ENCODE measurements at places on chromosomes 12 and 14.

GRCh38 chr12:460261-461230 lies 807 bp downstream of the B4GALNT3 start:
- no peak overlapping the region for H3K27ac ChIP-seq
- H3K4me1 ChIP-seq, result peaks cover 17% of the 10 kb centered on the region
- no peaks in the 10 kb centered on the region for H3K36me3 ChIP-seq
- no peak overlapping the region for H3K4me3 ChIP-seq
- H3K27me3 ChIP-seq, result peaks cover 16% of the 10 kb centered on the region

DNA sequence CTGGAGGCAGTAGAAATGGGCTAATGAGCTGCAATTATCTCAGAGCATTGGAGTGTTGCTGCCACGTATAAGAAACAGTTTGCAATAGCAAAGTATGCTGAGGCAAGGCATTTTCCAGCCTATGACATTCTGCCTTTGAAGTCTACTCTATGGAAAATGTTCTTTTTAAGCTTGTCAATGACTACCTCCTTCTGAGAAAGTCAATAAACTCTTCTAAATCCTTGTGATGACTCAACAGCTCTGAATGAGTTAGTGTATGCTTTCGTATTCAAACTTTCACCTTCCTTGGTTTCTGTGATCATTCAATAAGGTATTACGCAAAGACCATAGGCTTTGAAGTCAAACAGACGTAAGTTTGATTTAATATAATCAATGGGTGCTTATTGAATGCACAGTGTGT lies 111.2 kb downstream of the CAPZA3 start:
- no peaks in the 10 kb centered on the region for H3K4me1 ChIP-seq
- H3K27me3 ChIP-seq, result no peaks in the 10 kb centered on the region
- H3K4me3 ChIP-seq, result no peak overlapping the region
- no peak for DNase-seq

DNA sequence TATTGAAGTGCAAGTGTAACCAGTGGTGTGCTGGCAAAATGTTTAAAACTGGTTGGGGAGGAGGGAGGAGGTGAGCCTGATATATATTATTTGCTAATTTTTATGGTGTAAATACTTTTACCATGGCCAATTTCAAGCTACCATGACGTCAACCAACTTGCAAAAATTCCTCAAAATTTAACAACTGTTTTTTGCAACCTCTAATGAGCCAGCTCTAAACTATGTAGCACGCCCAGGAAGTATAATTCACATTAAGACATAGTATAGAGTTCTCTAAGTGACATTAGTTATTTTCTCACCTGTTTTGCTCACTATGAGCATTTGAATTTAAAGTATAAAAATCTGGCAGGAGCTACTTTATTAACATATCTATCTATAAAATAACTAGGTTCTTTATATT lies 41.4 kb downstream of the ATL1 start:
- H3K27me3 ChIP-seq, result no peaks in the 10 kb centered on the region
- no peak for DNase-seq
- no peaks in the 10 kb centered on the region for H3K36me3 ChIP-seq
- no peak overlapping the region for H3K4me3 ChIP-seq
- H3K27ac ChIP-seq, result no peak overlapping the region
- H3K4me1 ChIP-seq, result no peaks in the 10 kb centered on the region

DNA sequence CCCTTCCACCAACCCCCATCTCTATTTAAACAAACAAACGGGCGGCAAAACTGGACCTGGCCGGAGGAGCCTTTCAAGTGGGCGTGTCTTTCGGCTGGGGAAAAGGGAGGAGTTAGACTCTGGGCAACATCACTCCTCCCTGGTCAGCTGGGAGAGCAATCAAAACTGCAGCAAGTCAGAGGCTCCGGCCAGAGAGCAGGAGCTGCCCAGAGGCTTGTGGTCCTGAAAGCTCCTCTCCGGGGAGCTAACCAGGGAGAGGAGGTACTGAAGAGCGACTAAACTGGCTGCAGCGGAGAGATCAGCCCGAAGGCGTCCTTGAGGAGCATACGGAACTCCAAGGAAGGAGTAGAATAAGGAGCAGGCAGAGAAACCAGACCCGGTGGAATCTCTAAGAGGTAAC lies at the start of gene NEUROD4:
TSS of gene NEUROD4 (plus strand) at position 191 of the 400 bp plus-strand sequence. CDS start 6,466 bp downstream, outside the sequence.
- H3K27ac ChIP-seq, result no peak within 1 kb of the TSS
- no peaks in the 10 kb centered on the region for H3K36me3 ChIP-seq
- peaks cover 53% of the 10 kb centered on the region for H3K27me3 ChIP-seq
- H3K4me1 ChIP-seq, result no peaks in the 10 kb centered on the region
- no peak within 1 kb of the TSS for H3K4me3 ChIP-seq

GRCh38 chr14:105346200-105346533 lies 31.6 kb downstream of the PACS2 start:
- H3K36me3 ChIP-seq, result no peaks in the 10 kb centered on the region
- H3K27ac ChIP-seq, result no peak overlapping the region
- no peaks in the 10 kb centered on the region for H3K27me3 ChIP-seq
- no peaks in the 10 kb centered on the region for H3K4me1 ChIP-seq
- DNase-seq, result no peak

DNA sequence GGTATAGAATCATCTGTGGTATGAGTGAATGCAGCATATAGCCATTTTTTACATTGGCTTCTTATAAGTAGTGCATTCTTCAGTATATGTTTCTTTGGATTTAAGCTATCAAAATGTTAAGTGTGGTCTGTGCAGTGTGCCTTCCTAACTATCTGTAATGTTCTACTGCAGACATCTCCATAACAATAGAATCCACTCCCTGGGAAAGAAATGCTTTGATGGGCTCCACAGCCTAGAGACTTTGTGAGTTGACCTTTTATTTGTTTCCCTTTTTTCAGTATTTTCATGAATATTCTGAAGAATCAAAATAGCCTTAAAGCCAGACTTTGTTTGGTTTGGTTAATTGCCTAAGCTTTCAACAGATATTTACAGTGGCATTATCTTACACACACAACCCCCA lies 107.2 kb downstream of the ZFC3H1 start:
- H3K27ac ChIP-seq, result no peak overlapping the region
- H3K36me3 ChIP-seq, result no peaks in the 10 kb centered on the region
- H3K27me3 ChIP-seq, result peaks cover 1% of the 10 kb centered on the region
- no peak for DNase-seq
- no peaks in the 10 kb centered on the region for H3K4me1 ChIP-seq

- H3K4me3 ChIP-seq, result no peak overlapping the region
- no peaks in the 10 kb centered on the region for H3K36me3 ChIP-seq
- no peaks in the 10 kb centered on the region for H3K4me1 ChIP-seq
- no peaks in the 10 kb centered on the region for H3K27me3 ChIP-seq
These were observed 108.7 kb downstream of the RTN1 start for GRCh38 chr14:59761851-59762250.

DNA sequence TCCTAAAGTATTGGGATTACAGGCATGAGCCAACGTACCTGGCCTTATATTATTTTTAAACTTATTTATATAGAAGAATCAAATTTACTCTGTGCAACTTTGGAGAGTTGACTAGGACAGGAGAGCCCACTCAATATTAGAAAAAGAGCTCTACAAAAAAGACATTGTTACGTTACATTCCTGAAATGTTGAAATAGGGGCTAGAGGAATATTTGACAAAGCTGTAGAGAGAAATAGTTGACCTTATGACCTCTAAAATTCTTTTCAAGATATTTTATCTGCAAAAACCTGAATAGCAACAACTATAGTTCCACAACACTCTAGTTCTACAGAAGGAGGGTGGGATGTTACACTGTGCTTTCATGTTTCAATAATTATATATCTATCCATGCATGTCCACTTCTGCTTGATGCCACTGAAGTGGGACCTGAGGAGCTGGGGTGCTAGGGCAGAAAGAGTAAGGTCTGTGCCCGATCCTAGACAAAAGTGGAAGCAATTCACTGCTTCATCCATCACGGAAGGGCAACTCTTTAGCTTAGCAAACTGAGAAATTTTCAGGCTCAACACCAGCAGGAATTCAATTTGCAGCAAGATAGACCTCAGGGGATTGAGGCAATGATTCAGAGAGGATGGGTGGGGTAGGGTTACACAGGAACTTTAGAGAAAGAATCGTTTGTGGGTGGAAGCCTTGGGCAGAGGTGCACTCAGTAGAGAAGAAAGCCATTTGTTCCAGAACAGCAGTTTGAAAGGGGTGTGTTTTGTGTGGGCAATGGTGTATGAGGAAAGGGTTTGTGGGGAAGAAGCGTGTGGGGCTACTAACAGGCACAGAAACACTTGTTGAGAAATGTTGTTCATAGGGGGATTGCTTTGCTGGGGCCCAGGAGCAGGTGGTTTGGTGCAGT lies 16.0 kb upstream of the RNASE10 start:
- H3K4me3 ChIP-seq, result peak overlapping the region; percentile 58
- peaks cover 24% of the 10 kb centered on the region for H3K4me1 ChIP-seq
- H3K27ac ChIP-seq, result no peak overlapping the region
- H3K27me3 ChIP-seq, result peaks cover 5% of the 10 kb centered on the region

GRCh38 chr12:74620921-74621320 lies 83.3 kb downstream of the ATXN7L3B start:
- no peaks in the 10 kb centered on the region for H3K4me1 ChIP-seq
- no peak overlapping the region for H3K4me3 ChIP-seq
- DNase-seq, result no peak
- H3K36me3 ChIP-seq, result no peaks in the 10 kb centered on the region
- H3K27ac ChIP-seq, result no peak overlapping the region

DNA sequence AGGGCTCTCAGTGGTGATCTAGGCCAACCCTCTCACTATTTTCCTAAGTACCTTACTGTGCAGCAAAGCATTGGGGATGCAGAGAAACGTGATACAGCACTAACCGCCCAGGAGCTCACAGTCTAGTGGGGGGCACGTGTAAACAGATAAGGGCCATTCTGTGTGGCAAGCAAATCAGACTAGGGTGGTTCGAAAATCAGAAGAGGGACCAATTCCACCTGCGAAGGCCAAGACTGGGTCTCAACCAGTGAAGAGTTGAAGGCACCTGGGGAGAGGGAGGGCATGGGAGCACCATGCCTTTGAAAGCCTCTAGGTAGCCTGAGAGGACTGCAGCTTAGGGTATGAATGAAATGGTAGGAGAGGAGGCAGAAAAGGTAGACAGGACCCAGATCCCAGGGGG lies 2.2 kb downstream of the PITPNM2 start:
- H3K36me3 ChIP-seq, result no peaks in the 10 kb centered on the region
- H3K27me3 ChIP-seq, result no peaks in the 10 kb centered on the region
- H3K4me1 ChIP-seq, result peaks cover 41% of the 10 kb centered on the region
- H3K27ac ChIP-seq, result peak overlapping the region; percentile 43
- DNase-seq, result no peak

- H3K36me3 ChIP-seq, result no peaks in the 10 kb centered on the region
- DNase-seq, result no peak
- peaks cover 9% of the 10 kb centered on the region for H3K4me1 ChIP-seq
- H3K4me3 ChIP-seq, result no peak overlapping the region
- H3K27me3 ChIP-seq, result peaks cover 2% of the 10 kb centered on the region
These were observed 4.8 kb downstream of the PPFIBP1 start for GRCh38 chr12:27528788-27529187.

- H3K36me3 ChIP-seq, result no peaks in the 10 kb centered on the region
- DNase-seq, result no peak
- no peak overlapping the region for H3K27ac ChIP-seq
- no peaks in the 10 kb centered on the region for H3K27me3 ChIP-seq
These were observed 551.7 kb downstream of the NRXN3 start for GRCh38 chr14:78721756-78722480.

DNA sequence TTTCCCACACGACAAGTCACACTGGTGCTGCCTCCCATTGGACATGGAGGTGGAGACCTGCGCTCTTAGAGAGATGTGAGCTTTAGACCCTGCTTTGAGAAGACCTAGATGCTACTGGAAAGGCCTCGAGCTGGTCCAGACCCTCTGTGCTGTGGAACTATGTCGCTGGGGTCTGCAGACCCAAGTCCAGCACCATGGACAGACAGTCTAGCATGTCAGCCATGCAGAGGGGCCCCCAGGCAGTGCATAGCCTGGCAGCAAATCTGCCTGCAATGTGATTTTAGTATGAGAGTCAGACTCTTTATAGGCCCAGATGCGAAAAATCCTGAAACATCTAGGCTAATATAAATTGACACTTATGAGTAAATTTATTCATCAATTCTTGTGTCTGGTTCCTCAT lies 141.5 kb downstream of the NTF3 start:
- DNase-seq, result no peak
- H3K4me3 ChIP-seq, result no peak overlapping the region
- H3K27me3 ChIP-seq, result no peaks in the 10 kb centered on the region

- no peak for DNase-seq
- H3K27me3 ChIP-seq, result peaks cover 29% of the 10 kb centered on the region
- no peaks in the 10 kb centered on the region for H3K36me3 ChIP-seq
These were observed 9.7 kb downstream of the SCN8A start for GRCh38 chr12:51600721-51601120.

- no peaks in the 10 kb centered on the region for H3K27me3 ChIP-seq
- no peaks in the 10 kb centered on the region for H3K36me3 ChIP-seq
- no peaks in the 10 kb centered on the region for H3K4me1 ChIP-seq
- no peak overlapping the region for H3K27ac ChIP-seq
- DNase-seq, result no peak
These were observed 23.9 kb downstream of the NID2 start for GRCh38 chr14:52044791-52045522.

GRCh38 chr12:513446-513845 lies 53.7 kb downstream of the B4GALNT3 start:
- DNase-seq, result no peak
- no peaks in the 10 kb centered on the region for H3K4me1 ChIP-seq
- H3K4me3 ChIP-seq, result no peak overlapping the region
- H3K27me3 ChIP-seq, result peaks cover 6% of the 10 kb centered on the region
- no peak overlapping the region for H3K27ac ChIP-seq

DNA sequence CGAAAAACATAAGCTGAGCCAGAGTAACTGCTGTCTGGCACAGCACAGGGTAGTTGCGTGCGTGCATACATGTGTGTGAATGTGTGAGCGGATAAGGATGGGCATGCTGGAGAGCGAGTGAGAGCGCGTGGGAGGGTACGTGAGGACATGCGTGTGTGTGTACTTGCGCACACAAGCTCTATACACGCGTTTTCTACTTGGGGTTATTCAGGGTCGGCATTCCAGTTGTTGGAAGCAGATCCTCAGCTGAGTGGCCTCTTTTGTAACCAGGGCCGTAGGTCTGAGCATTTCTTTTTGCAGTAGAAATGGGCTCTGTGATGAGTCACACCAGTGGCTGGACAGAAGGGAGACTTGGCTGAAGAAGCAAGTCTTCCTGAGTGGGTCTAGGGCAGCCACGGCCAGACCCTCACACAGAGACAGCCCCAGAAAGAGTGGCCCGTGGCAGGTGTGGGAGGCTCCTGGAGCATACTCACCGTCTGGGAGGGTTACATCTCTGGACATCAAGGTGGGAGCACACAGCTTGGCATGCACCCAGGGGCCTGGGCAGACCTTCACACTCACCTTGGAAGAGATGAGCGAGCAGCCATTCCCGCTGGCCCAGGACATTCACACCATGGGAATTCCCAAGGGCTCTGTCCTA lies 78.0 kb downstream of the LRRC74A start:
- H3K27ac ChIP-seq, result no peak overlapping the region
- DNase-seq, result no peak
- no peaks in the 10 kb centered on the region for H3K27me3 ChIP-seq
- H3K36me3 ChIP-seq, result no peaks in the 10 kb centered on the region
- no peak overlapping the region for H3K4me3 ChIP-seq
